Hindlimb muscle (tissue), 1 donor: ENCODE measurements at places on chromosomes 3 and 15. TPM values are rescaled to one million over a fixed set of nuclear protein-coding genes. Genes with fewer than 3 reads are reported as not detected.

GRCh38 chr3:5275529-5275928 is 88.0 kb downstream of the EDEM1 start:
- DNase-seq: no peak

- no peak for DNase-seq
These were observed 1062.9 kb upstream of the CADM2 start for GRCh38 chr3:83895892-83896291.

DNA sequence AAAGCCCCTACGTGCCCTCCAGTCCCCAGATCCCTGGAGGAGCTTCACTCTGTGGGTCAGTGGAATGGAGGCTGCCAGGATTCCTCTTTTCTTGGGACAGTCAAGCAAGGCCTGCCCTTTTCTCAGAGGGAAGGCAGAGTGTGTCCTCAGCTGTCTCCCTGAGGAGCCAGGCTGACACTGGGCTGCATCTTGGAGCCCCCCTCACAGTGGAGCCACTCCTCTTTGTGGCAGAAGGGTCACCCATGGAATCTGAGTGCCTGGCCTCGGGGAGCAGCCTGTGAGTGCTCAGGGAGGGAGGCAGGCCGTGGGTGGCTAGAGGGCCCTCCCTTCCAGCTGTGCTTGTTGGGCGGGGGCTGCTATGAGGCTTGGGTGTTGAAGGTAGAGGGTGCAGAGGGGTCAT is 41.2 kb downstream of the BOC start:
- DNase-seq: no peak

- no peak for DNase-seq
These were observed 2.8 kb downstream of the FOXB1 start for GRCh38 chr15:60006873-60007272.

The RBP2 gene
- polyA plus RNA-seq: not detected

- no peak for DNase-seq
These were observed 17.0 kb downstream of the TMEM62 start for GRCh38 chr15:43150191-43150929.

DNA sequence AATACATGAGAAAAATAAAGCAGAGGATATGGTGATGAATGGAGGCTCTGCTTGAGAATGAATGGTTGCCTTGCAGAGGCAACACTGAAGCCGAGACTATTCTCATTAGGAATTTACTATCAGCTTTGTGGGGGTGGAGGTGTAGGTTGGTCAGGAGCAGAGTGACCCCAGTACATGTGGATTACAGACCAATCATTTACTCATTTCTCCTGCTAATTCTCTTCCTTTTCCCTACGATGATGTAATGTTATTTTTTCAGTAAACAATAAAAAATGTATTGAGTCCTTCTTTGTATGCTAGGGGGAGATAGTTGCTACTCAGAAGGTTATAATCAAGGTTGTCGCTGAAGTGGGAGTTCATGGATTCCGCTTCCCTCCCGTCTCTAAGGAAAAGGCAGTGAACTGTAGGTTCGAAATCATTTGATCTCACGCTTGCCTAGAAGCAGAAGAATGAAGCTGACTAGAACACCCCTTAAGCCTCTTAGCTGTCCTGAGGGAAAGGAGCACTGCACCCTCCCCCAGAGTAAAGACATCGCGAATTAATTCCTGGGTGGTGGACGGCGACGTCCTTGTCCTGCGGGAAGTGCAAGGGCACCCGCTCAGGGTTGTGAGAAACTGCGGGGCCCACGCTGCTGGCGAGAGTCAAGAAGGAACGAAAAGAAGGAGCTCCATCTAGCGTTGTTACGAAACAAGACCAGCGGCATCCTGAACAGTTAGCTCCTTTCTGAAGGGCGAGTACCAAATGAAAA is 213.2 kb upstream of the PFN2 start:
- DNase-seq: peak; percentile 73

DNA sequence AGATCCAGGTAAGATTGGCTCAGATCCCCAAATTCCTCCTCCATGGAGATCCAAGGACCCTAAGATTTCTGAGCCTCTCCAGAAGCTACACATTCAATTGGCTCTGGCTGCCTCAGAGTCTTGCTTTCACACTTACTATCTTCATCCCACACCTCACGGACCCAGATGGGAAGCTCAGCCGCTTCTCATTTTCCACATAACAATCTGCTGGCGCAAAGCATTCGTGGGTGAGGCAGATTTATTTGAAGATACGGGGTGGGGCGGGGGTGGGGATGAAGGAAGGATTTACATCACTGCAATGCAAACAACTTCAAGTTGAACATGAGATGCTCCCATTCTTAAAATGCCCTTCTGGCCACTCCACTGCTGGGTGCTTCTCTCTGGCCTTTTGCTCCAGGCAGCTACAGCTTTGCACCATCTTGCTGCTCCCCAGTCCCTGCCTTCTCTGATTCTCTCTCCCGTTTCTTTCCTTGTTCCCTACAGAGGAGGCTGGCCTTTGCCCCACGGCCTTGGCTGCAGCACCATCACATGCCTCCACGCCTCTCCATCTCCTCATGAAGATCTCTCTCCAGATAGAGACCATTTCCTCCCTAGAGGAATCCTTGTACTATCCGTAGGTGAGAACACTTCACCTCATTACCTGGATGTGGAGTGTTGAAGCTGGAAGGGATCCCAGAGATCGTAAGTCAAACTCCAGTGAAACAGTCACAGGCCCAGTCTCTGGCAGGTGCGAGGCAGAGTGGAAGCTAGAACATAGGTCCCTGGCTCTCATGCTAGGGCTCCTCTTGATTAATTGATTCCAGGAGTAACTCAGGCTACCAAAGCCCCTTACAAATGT is 175.9 kb downstream of the RPLP1 start:
- DNase-seq: no peak

The C3orf85 gene
- not detected for polyA plus RNA-seq

- no peak for DNase-seq
These were observed 7.0 kb downstream of the ADIPOQ start for GRCh38 chr3:186849374-186849975.

The SEMA7A gene
- 5.2 TPM for polyA plus RNA-seq

- no peak for DNase-seq
These were observed 92.2 kb downstream of the NFKBIZ start for GRCh38 chr3:101941318-101942040.

- DNase-seq: no peak
These were observed 729.7 kb downstream of the ROBO1 start for GRCh38 chr3:79038057-79038456.

- DNase-seq: no peak
These were observed 33.7 kb upstream of the CD47 start for GRCh38 chr3:108124337-108125152.

DNA sequence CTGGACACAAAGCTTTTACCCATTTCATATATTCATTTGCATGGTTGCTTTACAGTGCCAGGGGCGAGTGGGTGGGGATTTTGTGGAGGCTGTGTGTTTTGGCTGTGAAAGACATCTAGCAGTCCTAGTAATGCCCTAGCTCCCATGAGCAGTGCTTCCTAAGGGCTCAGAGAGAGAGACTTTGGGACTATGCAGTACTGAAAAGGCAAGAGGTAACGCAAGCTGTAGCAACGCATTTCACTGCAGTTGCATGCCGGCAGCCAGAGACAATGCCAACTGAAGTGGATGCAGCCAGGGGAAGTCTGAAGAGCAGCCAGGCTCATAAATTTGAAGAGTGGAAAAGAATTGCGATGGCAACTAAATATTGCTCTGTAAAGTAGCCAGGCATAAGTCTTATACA is 27.4 kb upstream of the ATP10A start:
- no peak for DNase-seq

DNA sequence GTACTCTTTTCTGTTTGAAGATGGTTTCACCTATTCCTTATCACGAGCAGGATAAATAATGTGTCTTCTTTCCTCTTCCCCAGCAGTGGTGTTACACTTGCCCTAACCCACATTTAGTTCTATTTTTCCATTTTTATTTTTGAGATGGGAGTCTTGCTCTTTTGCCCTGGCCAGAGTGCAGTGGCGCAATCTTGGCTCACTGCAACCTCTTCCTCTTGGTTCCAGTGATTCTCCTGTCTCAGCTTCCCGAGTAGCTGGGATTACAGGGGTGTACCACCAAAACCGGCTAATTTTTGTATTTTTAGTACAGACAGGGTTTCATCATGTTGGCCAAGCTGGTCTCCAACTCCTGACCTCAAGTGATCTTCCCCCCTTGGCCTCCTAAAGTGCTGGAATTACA is 372.4 kb downstream of the FOXP1 start:
- no peak for DNase-seq

- DNase-seq: no peak
These were observed 127.2 kb downstream of the SLCO3A1 start for GRCh38 chr15:91980502-91981267.

DNA sequence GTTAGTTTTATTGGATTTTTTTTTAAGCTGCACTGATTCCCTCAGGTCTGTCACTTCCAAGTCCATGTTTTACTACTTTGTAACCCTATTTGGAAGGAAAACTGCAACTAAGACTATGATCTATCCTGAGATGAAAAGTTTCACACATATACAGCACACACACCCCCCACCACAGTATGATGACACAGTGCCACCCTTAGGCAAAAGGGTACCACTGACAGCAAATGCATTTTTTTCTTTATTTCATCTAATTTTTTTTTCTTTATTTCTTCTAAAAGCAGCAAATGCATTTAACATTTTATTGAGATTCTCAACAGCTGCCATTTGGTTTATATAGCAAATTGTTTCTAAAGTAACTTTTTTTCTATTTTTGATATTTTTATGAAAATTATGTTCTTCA is 21.2 kb downstream of the NGRN start:
- no peak for DNase-seq

DNA sequence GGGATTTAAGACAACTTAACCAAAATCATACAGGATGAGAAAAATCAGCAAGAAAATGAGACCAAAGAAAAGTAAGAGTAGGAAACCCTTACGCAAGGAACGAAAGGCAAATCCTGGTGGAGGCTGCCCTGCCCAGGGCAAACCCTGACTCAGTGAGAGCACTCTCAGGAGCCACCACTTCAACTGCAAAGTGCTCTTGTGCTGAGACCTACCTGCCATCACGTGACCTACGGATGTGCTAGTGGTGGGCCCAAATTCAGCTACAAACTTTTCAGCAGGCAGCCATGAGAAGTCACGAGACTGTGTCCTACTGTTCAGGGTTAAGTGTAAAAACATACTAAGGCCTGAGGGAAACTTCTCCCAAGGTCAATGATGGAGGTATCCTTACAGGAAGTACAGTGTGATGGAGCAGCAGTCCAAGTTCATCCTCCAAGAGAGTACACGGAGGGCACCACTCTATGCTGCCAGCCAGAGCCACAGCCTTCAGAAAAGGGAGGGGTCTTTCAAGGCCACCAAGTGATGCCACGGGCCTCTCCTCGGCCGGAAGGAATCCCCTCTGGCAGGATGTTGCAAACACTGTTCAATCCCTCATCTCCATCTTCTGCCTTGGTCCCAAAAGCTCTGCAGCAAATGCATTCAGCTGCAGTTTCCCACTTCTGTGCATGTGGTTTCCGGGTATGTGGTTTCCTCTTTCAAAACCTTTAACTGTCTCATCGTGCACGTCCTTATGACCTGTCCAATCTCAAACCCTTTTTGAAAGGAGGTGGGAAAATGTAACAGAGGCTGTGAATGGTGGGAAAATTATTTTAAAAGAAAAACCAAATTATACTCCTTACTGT is 9.5 kb downstream of the CHSY1 start:
- no peak for DNase-seq
